Activated naive CD8-positive, alpha-beta T cell treated with anti-CD3 and anti-CD28 coated beads, Interleukin-2, amount 50 U/mL, for 24 hours (primary cell): ENCODE measurements at places on chromosomes 5 and 9.

DNA sequence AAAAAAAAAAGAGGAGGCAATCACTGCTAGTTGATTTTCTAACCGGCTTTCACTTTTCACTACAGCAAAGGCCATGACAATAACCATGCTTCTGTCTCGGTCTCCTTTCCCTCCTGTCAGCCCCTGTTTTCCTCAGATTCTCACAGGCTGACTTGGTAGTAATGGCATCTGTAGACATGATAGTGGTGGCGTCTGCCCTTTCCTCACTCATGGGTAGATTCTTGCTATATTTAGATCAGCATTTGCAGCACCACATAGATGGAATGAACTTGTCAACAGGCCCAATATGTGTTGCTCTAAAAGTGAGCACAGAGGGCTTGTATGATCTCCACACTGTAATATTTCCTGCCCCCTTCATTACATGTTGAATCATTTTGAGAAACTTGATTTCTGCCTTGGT is 120.3 kb upstream of the FTMT start:
- DNase-seq = no peak

DNA sequence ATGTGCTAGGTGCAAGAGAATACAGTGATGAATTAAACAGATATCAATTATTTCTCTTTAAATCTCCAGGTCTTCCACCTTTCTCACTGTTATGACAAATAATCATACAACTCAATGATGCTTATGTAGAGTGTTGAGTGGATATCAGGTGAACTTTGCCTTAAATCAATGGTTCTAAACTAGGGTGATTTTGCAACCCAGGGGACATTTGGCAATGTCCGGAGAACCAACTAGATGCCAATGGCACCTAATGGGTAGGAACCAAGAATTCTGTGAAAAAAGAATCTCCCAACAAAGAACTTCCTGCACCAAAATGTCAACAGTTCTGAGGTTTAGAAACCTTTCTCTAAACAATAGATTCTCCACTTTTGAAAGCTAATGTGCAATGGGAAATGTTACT is 52.0 kb upstream of the GDNF start:
- no peak for DNase-seq

DNA sequence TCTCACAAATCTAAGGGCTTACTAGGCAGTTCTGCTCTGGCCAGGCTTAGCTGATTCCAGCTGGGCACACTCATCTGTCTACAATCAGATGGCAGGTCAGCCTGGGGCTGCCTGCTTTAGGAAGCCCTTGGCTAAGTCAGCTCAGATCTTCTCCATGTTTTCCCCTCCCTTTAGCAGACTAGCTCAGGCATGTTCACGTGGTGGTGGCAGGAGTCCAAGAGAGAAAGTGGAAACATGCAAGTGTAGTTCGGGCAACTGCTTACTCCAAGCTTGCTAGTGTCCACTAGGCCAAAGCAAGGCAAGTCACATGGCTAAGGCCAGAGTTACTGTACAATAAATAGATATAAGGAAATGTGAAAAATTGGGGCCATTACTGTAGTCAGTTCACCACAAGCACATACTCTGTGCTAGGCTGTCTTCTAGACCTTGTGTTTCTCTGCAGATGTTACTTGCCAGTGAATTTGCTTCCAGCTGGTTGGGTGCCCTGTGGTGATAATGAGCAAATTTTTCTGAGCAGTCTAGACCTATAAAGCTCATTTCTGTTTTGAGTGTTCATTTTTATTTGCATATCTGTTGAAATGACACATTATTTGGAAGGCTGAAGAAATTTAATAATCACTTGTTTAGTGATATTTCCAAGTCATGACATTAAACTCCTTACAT is 38.3 kb downstream of the RECK start:
- no peak for DNase-seq

DNA sequence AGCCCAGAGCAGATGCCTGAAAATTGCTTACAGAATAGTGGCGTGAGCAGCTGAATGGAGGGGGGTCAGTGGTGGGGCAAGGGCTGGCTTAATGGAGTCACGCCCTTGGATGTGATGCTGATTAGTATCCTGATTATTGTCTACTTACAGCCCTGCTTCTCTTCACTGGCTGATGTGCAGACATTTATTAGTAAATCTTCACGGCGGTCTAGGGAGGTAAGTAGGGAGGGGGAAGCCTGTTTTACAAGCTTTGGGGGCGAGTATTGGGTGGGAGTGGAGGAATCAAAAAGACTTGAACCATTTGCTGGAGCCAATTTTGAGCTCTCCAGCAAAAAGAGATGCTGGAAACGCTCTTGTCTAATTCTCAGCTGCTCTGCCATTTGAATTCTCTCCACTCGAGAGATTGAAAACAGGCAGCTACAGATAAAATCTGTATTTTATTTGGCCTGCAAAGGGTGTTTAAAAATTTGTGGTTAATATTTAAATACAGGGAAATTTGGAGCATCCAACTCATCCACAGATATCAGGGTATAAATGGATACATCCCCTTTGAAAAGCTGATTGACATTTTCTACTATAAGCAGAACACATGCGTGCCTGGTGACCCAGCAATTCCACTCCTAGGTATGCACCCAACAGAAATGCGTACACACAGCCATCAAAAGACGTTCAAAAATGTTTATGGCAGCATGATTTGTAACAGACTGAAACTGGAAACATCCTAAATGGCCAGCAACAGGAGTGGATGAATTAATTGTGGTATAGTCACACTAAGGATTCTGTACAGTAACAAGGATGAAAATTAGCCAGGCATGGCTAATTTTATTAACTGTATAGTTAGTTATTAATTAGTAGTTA is 19.5 kb upstream of the ALDH1B1 start:
- no peak for DNase-seq

GRCh38 chr9:130410443-130410842 is 34.3 kb upstream of the ASS1 start:
- DNase-seq = no peak

DNA sequence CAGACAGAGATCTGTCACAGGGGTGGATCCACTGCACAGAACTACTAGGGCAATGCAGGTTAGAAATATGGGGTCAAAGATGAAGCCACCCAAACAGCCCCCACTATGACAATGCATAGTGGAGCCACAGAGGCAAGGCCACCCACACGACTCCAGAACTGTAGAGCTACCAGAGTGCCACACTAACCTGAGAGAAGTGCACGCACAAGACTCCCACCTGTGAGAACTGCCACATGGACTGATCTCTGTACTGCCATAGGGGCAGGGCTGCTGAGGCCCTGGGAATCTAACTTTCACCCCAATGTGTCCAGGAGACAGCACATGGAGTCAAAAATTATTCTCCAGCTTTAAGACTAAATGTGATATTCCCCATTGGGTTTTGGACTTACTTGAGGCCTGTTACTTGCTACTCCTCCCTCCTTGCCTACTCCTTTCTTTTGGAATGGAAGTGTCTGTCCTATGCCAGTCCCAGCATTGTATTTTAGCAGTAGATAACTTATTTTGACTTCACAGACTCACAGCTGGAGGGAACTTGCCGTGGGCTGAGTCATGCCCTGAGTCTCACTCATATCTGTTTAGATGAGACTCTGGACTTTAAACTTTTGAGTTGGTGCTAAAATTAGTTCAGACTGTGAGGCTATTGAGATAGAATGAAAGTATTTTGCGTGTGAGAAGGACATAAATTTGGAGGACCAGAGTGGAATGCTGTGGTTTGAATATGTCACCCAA is 853.3 kb downstream of the MAT2B start:
- no peak for DNase-seq

DNA sequence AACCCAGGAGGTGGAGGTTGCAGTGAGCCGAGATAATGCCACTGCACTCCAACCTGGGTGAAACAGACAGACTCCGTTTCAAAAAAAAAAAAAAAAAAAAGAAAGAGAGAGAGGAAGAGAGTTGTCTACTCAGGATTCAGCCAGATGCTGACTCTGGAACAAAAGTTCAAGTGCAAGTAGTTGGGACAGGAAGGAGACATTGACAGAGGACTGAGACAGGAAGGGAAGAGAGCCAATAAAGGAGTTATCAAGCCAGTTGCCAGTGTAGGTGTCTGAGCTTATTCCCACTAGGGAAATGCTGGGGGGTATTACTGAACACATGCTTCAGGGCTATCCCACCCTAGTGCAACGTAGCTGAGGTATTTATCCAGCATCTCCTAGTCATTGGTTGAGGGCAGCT is 147.7 kb upstream of the SLC1A3 start:
- no peak for DNase-seq

DNA sequence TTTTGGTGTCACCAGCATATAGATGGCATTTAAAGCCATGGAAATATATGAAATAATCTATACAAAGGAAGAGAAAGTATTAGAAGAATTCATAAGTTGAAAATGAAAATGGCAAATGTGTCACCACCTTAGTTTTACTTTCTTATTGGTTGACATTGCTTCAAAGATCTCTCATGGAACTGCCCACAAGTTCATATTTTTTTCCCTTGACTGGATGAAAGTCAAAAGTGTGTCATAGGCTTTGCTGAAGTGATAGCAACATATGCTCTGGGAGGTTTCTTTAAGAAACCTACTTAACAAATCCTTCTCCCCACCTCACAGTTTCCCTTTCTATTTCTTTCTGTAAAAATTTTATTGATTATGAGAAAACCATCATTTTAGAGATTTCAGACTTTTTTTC is 127.2 kb downstream of the VPS13A start:
- no peak for DNase-seq
